Stimulated activated CD4-positive, alpha-beta T cell treated with anti-CD3 and anti-CD28 coated beads, TNF-alpha, amount 100 ng/mL, for 1 hour (primary cell): ENCODE measurements at places on chromosomes 1 and 21.

DNA sequence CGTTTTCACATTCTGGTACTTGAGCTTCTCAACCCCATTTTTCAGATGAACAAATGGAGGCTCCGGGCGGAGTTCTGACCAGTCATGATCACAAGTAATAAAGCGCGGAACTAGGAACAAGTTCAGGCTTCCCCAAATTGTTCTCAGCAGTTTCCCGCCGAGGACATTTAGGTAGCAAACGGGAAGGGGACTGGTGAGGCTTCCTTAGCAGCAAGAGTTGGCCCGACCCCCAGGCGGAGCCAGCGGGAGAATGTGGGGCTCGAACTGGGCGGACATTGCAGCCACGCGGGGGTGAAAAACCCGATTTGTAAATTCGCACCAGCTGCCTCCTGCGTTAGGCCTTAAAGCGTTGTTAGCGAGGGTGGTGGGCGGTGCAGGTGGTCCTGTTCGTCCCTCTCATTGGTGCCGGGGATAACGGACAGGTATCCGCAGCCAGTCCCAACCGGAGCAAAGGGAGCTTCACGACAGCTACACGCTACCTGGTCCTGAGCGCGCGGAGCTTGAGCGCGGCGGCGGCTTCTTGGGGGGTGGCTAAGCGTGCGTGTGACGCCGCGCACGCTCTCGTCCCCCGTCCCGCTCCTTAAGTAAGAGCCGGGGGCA, 15.3 kb downstream of the SEMA6C start:
- DNase-seq, result peak; percentile 52

GRCh38 chr21:37828556-37828955, 87.7 kb downstream of the KCNJ6 start:
- no peak for DNase-seq

GRCh38 chr21:36705679-36706481, 7.0 kb downstream of the SIM2 start:
- no peak for DNase-seq

- DNase-seq, result no peak
Observed at GRCh38 chr1:238596703-238597102, 706.0 kb upstream of the ZP4 start.

DNA sequence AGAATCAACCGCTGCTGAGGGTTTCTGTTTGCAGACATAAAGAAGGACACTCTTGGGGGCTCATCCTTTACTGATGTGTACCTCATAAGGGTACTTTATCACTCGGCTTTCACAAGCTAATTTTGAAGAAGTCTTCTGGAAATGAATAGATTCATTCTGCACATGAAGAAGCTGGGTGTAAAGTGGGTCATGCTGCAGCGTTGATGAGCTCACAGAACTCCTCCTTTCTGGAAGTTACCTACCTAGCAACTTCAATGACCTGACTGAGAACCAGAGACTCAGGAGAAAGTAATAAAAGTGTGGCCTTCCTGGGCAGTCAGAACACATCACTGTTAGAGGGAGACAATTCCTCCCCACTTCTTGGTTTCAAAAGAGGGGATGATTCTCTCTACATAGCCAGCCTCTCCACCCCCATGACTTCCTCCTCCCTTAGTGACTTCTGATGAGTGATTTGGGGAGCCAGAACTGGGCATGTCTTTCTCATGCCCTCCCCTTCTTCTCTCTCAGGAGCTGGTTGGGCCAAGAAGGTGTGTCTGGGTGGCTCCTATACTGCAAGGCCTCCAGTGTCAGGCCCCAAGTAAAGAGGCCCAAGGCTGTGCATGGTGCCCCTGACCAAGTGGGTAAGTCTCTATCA, 27.0 kb downstream of the PCNX2 start:
- DNase-seq, result no peak

DNA sequence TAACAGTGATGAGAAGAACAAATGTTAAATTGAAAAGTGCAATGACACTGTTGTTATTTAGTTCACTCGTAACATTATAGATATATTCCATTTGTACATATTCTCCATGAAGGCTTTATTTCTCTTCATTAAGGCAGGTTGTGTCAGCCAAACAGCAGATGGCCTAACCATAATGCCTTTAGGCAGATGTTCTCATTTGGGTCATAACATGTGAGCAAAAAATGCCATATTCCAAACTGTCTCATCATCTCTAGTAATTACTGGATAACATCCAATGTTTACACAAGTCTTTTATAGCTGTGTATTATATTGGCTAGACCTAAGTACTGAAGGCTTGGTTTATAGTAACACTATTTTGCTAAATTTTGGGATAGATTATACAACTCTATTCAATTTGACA, 87.2 kb upstream of the CHODL start:
- no peak for DNase-seq

GRCh38 chr21:26513212-26513611, 59.9 kb downstream of the CYYR1 start:
- DNase-seq, result no peak

GRCh38 chr1:150557813-150558212, 8.6 kb downstream of the ADAMTSL4 start:
- DNase-seq, result no peak

- DNase-seq, result no peak
Observed at GRCh38 chr1:210687582-210688279, 359.0 kb downstream of the HHAT start.

DNA sequence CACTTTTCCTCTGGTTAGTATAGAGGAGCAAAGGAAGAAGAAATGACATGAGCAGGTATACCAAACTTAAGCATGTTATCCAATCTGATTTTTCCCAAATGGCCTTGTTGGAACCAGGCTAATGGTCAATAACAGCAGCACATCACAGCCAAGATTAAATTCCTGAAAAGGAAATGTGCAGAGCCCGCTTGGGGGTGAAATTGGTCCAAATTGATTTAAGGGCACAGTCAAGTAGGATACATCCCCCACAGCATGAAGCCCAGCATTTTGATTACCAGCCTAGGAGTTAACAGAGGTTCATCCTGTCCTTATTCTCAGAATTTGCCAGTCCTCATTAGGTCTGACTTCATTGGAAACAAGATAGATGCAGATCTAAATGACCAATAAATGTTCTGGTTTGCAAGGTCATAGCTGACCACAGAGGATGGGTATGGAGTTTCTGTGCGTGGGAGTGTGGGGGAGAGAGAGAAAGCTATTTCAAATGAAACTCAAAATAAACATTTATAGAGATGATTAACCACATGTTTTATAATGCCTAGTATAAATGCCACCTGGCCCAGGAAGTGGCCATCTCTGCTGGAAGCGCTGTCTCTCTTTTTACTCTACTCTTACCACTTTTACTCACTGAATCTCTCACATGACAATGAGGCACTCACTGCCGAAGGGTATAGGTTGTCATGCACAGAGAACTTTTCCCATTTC, 38.7 kb downstream of the RGS5 start:
- no peak for DNase-seq

DNA sequence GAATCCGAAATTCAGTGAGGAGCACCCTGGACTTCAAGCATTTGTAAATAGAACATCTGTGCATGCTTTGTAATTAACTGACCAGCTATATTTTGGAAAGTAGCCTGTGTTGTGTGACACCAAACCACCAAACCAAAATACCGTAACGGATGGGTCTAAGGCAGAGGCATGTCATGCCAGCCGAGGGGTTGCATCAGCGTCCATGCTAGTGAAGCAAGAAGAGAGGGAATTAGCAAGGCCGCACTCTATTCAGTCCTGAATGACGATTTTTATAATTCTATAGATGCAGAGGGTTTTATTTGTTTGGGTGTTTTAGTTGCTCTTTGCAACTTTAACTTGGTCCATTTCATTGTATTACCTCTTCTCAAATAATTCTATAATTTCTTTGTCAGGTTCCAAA, 116.8 kb upstream of the SMYD2 start:
- DNase-seq, result no peak

GRCh38 chr1:205374210-205375078, 17.7 kb upstream of the KLHDC8A start:
- no peak for DNase-seq
